AG04450 (cell line): ENCODE measurements at places on chromosomes 1 and 21.

- DNase-seq: no peak
These were observed 147 bp downstream of the CLSTN1 start for GRCh38 chr1:9823693-9823942.

- peak; percentile 67 for DNase-seq
These were observed 114.5 kb downstream of the LRRC40 start for GRCh38 chr1:70090875-70091274.

GRCh38 chr1:211257826-211258225 is 1.3 kb upstream of the RCOR3 start:
- DNase-seq: no peak

GRCh38 chr1:39293375-39294070 is 89.0 kb downstream of the MACF1 start:
- no peak for DNase-seq

GRCh38 chr1:153793973-153794615 is 18.9 kb downstream of the SLC27A3 start:
- no peak for DNase-seq

- no peak for DNase-seq
These were observed 156.6 kb downstream of the GREM2 start for GRCh38 chr1:240455228-240455821.

- DNase-seq: no peak
These were observed 14.7 kb upstream of the AQP10 start for GRCh38 chr1:154306151-154306550.

DNA sequence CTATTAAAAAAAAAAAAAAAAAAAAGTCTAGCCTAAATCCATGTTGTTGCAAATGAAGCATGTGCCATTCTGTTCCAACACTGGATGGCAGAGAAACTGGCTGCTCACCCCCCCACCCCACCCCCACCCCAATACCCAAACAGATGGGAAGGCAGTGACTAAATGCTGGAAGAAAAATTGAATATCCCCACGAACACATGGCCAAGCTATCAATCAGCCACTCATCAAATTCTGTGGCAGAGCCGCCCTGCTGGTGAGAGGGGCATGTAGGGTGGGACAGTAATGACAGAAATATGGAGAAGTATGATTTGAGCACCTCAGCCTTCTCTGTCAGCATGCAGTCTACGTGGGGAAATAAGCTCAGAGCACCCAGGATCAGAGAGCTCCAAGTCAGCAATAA is 34.1 kb downstream of the OPTC start:
- no peak for DNase-seq

- DNase-seq: no peak
These were observed 40.2 kb downstream of the RGS2 start for GRCh38 chr1:192849011-192849410.
